ENCODE measurements at places on chromosomes 7 and 10.
A peak's percentile ranks its signal among the peaks of the same experiment; 100 is the strongest.

- DNase-seq, result no peak
These were observed 178.7 kb downstream of the CACNA2D1 start for GRCh38 chr7:82264783-82265305.

DNA sequence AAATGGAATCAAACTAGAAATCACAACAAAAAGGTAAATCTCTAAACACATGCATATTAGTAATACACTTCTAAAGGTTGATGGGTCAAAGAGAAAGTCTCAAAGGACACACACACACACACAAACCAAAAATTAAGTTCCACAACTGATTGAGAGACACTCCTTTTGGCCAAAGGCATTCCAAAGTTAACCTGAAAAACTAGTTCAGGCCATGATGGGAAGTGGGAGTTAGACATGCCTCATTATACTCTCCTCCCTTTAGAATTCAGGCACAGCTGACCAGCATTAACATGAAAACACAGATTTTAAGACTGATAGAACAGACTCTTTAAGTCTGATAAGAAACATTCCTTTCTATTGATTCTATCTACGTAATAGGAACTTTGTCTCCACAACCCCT, 332.4 kb upstream of the IGFBP3 start:
- DNase-seq, result no peak

DNA sequence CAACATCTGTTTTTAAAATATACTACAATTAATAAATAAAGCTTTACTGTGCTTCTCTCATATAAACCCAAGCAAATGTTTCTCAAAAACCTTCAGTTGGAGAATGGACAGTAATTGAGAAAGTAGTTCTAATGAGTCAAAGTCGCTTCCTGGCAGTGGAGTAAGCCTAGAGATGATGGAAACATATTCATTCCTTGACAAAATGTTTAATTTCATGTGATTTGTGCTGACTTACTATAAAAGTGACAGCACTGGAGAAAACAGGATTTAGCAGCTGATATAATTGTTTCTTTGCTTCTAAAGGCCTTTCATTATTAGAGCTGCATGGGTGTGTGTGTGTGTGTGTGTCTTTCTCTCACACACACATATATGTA, 9.0 kb downstream of the ELMO1 start:
- no peak for DNase-seq

DNA sequence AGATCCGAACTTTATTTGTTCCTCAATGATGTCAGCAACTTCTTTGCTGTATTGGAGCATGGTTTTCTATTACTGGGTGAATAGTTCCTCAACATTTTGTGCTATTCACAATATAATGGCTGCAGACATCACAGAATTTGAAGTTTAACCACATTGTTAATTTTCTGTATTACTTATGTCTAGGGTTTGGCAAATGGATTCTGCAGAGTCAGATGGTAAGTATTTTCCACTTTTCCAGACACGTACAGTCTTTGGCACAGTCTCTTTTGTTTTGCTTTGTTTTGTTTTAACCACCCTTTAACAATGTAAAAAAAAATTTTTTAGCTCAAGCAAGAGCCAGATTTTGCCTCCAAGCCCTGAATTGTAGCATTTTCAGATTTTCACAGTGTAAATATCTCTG, 36.8 kb upstream of the FOXK1 start:
- no peak for DNase-seq

- no peak for DNase-seq
These were observed 65.6 kb downstream of the PTEN start for GRCh38 chr10:87928996-87929395.

DNA sequence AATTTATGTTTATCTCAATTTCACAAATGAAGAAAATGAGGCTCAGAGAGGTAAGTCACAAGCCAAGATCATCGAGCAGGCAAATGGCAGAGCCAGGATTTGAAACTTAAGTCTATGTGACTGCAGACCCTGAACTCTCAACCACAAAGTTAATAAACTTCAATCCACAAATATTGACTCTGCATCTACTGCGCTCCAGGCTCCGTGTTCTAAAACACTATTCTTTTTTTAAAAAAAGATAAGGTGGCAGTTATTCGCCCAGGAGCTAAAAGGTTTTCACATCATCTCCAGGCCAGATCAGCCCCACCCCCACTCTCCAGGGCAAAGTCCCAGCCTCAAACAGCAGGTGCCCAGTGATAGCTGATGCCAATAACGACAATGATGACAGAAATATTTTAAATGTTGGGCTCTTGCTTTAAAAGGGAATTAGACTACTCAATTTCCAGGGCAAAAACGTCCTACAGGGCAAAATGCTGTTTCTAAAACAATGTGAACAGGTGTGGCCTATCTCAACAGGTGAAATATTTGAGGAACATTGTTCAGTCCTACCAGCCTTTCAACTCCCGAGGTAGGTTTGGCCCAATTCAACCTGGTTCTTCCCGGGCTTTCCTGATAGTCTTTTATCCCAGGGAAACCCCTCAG, 85.2 kb downstream of the SORBS1 start:
- no peak for DNase-seq

DNA sequence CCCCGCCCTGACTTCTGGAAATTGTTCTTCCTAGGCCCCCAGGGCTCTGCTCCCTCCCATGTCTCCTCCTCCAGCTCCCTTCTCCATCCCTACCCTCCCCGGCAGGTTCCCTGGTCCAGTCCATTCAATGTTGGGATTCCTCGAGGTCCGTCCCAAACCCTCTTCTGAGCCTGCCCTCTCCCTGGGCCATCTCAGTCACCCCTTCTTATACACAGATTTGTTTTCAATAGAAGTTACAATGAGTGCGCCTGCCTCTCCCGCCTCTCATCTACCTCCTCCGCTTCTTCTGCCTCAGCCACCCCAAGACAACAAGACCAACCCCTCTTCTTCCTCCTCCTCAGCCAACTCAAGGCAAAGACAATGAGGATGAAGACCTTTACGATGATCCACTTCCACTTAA, 67.9 kb downstream of the OAT start:
- DNase-seq, result no peak

DNA sequence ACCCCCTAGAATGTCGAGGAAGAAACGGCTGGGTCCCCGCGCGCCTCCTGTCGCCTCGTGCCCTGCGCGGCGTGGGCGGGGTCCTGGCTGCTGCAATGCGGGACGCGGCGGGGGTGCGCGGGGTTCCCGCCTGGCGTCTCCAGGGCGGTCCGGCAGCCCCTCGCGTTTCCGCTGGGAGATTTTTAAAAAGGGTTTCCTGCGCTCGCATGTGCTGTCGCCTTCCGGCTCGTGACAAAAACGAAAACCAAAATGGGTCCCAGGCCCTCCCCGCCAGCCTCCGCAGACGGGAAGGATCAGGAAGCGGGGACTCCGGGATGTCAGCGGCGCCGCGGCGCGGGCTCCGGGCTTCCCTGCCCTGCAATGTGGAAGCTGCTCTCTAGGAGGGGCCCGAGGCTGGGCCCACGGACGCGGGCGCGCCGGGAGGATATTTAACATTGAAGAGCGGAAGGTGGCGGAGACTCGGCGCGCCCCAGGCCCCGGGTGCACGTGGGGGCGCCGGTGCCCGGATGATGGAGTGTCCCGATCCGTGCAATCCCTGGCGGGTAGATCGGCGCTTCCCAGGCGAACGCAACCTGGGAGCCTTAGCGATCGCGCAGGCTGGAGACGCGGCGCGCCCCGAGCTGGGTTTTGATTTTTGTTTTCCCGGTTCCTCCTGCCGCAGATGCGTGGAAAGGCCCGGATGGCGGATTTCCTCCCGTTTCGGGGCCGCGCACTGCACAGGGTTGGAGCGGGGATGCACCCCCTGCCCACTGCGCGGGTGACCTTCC, 1.0 kb downstream of the PFKP start:
- DNase-seq, result peak; percentile 54

- DNase-seq, result no peak
These were observed 7.0 kb upstream of the FUOM start for GRCh38 chr10:133364645-133365431.

- DNase-seq, result no peak
These were observed 68.6 kb upstream of the EFCAB10 start for GRCh38 chr7:105649727-105650381.

DNA sequence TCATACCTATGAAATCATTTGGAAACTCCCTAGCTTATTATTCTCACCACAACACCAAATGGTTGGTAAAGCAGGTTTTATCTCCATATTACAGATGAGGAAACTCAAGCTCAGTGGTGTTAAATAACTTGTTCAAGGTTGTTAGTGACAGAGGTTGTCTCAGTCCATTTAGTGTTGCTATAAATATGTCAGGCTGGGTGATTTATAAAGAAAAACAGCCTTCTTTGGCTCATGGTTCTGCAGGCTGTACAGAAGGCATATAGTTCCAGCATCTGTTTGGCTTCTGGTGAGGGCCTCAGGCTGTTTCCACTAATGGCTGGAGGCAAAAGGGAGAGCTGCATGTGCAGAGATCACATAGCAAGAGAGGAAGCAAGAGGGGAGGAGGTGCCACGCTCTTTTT, 96.6 kb downstream of the ZNF438 start:
- DNase-seq, result no peak
